ENCODE measurements at places on chromosomes 12 and 14. TPM values are rescaled to one million over a fixed set of nuclear protein-coding genes. Genes with fewer than 3 reads are reported as not detected.

PPP1R1A gene
- total RNA-seq: not detected

FSCB gene
- not detected for total RNA-seq

PTPRR gene
- total RNA-seq: 0.19 TPM

SLC2A13 gene
- 3.8 TPM for total RNA-seq

CCDC38 gene
- total RNA-seq: 0.07 TPM

OR4E2 gene
- total RNA-seq: not detected

SLC5A8 gene
- not detected for total RNA-seq

DYRK2 gene
- 13.3 TPM for total RNA-seq

TMEM132C gene
- total RNA-seq: not detected

CLEC4E gene
- total RNA-seq: not detected

PRB2 gene
- total RNA-seq: not detected

IFI27 gene
- 0.25 TPM for total RNA-seq

DPF3 gene
- total RNA-seq: 0.23 TPM

NDUFA12 gene
- 141 TPM for total RNA-seq

KRT77 gene
- not detected for total RNA-seq

CLEC6A gene
- total RNA-seq: not detected

AKAP3 gene
- 0.03 TPM for total RNA-seq

GPRC5A gene
- 405 TPM for total RNA-seq

PLEKHA5 gene
- 7.5 TPM for total RNA-seq

RASSF9 gene
- total RNA-seq: 0.53 TPM

CLECL1 gene
- total RNA-seq: not detected

ARHGAP9 gene
- 0.22 TPM for total RNA-seq

ZNF891 gene
- total RNA-seq: 0.21 TPM

KLRK1 gene
- 0.09 TPM for total RNA-seq

GUCY2C gene
- not detected for total RNA-seq

MMP17 gene
- total RNA-seq: 12.2 TPM

ACSM4 gene
- total RNA-seq: not detected

ASIC1 gene
- 6.4 TPM for total RNA-seq

ENDOU gene
- not detected for total RNA-seq

RHOJ gene
- total RNA-seq: not detected

TMEM229B gene
- total RNA-seq: 0.22 TPM

ADAM21 gene
- total RNA-seq: 0.07 TPM

SLCO1B1 gene
- total RNA-seq: 0.42 TPM

TIMM9 gene
- total RNA-seq: 73.7 TPM

All from A549 treated with RU486 at 1 μM for 4 hours (cell line).